ELR (cell line): ENCODE measurements at places on chromosomes 16 and 17.

- DNase-seq = no peak
Observed at GRCh38 chr17:5943232-5943631, 126.9 kb upstream of the WSCD1 start.

DNA sequence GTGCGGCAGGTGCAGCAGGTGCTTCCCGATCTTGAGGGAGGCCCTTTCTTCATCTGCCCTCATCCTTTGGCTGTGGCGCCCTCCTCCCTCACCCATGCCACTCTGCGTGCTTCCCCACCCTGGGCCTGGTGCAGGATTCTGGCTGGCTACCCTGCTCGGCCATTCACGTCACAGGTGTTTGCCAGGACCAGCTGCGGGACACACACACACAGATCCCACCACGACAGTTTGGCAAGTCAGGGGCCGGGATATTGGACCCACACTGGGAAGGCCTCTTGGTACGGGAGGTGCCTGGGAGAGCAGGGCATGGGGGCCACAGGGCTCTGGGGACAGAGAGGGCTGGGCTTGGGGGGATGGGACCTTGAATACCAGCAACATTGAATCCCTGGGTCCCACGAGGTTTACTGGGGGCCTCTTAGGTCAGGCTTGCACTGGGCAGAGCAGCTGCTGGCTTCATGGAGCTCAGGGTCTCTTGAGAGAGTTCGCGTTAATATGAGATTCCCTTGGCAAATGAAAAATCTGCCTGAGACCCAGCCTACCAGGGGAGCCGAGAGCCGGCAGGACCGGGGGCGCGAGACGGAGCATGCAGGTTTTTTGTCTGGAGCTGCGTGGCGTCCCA is 15.1 kb downstream of the ADCY7 start:
- no peak for DNase-seq

DNA sequence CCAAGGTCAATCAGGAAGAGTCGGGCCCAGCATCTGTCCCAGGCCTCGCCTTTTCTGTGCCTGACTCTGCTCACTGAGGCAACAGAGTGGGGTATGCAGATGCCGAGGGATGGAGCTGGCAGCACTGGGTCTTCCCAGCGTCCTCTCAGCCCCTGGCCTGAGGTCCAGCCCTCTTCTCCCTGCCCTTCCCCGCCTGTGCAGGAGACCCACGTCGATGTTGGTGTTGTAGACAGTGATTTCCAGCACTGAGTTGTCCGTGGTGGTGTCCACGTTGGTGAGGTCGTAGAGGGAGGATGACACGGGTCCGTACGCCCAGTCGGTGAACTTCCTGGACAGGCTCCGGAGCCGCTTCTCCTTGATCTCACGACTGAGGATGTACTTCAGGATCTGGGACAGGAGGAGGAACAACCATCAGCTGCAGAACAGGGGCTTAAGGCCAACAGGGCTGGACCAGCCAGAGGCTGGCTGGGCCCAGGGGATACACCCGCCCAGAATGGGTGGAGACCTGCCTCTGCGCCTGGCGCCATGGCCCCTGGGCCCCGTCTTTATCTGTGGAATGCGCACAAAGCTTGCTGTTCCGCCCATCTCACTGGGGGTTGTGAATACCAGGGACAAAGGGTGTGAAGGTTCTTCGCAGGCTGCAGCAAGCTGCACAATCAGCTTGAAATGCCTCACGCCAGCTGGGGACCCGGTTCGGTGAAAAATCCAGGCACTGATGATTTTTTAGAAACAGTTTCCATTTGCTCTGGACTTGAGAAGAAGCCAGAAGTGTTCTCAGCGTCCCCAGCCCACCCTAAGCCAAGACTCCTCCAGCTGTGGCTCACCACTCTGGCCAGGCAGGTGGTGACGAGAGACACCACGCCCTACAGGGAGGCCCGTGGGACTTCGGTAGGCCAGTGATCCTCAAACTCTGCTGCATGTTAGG is 27.5 kb downstream of the TRPV3 start:
- no peak for DNase-seq

- DNase-seq = peak; percentile 33
Observed at GRCh38 chr16:88333848-88334777, 48.6 kb upstream of the ZNF469 start.

DNA sequence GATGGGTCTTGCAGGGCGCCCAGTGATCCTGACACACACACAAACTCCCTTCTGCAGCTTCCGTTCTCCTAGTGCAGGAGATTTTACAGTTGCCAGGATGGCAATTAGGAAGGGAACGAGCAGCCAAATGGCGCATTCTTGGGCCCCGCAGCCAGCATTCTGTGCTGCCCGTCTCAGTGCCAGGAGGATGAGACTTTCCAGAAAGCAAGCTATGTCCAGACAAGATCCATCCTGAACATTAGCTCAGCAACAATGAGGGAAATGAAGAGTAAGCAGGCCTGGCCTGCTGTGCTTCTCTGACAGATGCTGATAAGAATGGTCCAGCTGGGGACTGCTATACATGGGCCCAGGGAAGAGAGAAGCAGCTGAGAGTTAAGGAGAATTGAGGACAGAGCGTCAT is 16.5 kb downstream of the SPPL2C start:
- no peak for DNase-seq

GRCh38 chr16:30485818-30486436 is 13.4 kb downstream of the ITGAL start:
- peak; percentile 38 for DNase-seq

DNA sequence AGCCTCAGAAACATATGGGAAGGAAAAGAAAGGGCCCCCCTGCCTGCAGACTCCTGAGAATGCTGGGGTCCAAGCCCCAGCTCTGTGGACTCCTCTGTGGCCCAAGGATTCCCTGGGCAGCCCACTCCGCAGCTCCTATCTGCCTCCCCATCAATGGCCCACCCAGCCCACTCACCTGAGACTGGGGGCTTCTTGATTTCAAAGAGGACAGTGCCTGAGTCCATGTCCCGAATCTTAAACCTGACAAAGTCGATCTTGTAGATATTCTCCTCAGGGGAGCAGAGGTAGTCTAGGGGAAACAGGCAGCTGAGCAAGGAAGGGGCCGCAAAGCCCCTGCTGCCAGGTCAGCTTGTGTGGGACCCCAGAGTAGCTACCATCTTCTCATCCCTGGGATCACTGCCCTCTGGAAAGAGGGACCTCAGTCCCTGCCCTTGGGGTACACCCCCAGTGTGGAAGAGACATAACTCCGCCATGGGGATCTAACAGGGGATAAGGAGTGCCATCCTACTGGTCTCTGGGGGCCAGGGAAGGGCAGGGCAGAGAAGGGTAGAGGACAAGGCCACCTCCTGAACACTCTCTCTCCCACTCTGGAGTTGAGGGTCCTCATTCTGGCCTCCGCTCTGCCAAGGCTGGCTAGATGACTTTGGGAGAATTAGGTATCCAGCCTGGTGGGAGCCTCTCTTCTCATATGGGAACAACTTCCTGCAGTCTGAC is 3.9 kb downstream of the UNC119 start:
- no peak for DNase-seq

DNA sequence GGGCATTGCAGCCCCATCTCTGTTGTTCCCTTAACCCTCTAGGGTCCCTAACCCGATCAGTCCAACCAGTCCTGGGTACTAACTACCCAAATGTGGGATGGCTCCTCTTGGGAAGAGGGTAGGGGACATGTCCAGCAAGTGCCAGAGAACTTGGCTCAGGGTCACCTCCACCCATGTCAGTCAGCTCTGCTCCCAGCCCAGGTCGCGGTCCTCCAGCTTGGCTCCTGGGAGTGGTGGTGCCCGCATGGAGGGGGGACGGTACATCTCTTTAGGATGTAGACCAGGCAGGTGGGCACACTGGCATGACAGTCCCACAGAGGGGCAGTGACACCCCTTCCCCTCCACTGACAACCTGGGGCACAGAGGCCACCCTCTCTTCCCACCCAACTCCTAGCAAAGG is 6.0 kb downstream of the TMUB2 start:
- DNase-seq = no peak

GRCh38 chr16:66473654-66474519 is 46.8 kb downstream of the BEAN1 start:
- DNase-seq = peak; percentile 32

- DNase-seq = no peak
Observed at GRCh38 chr16:10683170-10683569, 11.6 kb downstream of the TEKT5 start.

GRCh38 chr16:14545346-14545884 is 84.6 kb downstream of the PARN start:
- no peak for DNase-seq

- DNase-seq = no peak
Observed at GRCh38 chr17:68812876-68813584, 142.2 kb downstream of the ABCA8 start.

DNA sequence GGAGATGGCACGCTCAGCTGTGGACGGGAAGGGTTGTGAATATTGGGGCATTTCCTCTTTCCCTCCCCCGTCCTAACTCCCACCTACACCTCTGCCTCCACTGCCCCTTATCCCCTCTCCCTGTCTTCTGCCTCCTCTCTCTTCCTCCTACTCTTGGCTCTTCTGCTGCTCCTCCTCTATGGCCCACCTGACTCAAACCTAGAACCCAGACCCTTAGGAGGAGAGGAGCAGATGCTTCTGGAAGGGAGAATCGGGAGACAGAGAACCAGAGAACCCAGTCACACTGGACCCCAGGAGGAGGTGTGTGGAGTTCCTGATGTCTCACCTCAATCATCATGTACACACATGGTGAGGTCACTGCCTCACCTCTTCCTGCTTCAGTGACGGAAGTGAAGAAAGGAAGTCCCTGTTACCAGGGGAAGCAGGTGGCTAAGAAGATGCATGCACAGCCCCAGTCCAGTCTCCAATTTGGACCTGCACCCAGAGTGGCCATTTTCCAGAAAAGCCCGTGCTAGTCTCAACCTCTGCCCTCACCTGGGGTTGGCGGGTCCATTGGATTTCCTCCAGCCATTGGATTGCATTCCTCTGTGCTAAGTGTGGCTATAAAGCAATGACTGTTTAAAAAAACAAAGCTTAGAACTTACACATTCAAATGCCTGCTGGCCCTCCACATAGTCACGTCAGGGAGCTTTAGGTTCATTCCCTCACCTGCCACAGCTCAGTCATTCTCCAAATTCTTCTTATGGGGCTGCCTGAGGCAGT is 4.0 kb downstream of the RNF222 start:
- DNase-seq = peak; percentile 60

DNA sequence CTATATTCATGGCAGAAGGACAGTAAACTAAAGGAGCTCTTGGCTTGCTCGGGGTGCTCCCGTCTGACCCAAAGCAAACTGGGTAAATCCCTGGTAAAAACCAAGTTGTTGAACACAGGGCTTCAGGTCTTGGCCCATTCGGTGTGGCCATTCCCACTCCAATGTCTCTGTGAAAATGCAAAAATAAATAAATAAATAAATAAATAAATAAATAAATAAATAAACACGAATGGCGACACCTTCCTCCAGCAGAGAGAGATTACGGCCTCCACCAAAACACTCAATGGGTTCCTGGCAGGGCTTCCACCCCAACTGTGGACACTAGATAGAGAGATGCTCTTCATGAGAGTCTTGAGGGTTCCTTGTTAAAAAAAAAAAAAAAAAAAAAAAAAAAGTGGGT is 325.3 kb downstream of the SOX9 start:
- no peak for DNase-seq

DNA sequence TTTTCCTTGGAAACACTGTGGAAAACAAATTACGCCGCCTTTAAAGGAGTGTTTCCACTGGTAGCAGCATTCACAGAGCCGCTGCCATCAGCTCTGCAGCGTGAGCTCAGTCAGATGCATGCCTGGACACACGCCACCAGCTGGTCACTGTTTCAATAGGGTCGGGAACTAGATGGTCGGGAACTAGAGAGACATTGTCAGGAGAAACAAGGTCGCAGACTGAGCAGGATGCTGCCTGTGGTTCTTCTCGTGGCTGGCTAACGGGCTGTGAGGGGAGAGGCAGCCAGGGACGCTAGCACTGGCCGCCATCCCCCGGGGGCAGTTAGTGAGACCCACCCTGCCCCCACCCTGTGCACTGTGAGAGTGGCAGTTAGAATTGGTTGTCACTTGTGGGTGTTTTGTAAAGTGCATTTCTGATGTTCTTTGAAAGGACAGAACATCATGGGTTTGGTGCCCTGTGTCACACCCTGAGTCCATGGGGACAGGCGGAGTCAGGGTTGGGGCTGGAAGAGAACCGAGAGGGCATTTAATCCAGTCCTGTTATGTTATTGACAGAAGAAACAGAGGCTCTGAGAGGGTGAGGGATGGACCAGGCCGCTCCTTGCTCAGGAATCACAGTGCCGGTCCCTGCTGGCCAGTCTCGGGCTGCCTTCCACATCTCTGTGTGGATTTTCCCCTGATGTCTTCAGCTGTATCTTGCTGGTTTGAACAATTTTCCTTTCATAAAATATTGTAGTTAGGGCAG is 86.3 kb downstream of the SPECC1 start:
- peak; percentile 63 for DNase-seq

GRCh38 chr17:75835654-75835987 is 8.6 kb downstream of the UNC13D start:
- no peak for DNase-seq

GRCh38 chr16:80377096-80377956 is 163.5 kb upstream of the DYNLRB2 start:
- DNase-seq = no peak

GRCh38 chr17:82553210-82553930 is 33.8 kb downstream of the FOXK2 start:
- DNase-seq = no peak

DNA sequence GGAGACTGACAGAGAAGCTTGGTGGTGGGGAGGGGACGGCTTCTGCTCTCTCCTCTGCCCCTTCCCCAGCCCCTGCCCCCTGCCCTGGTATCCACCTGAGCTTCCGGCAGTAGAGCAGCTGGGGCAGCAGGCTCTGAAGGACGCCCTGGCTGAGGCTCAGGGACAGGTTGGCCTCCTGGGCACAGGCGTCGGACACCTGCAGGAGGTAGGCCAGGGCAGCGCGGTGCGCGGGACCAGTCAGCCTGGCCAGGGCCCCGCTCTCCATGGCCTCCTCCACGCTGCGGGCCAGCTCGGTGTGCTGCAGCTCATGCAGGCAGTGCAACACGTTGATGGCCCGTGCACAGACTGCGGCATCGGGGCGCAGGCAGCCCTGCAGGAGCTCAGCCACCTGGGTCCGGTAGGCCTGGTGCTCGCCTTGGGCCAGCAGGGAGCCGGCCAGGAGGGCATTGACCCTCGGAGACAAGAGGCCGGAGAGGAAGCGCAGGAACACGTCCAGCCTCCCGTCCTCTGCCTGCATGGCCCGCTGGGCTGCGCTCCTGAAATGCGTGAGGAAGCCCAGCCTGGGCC is 14.2 kb downstream of the NLRC3 start:
- DNase-seq = no peak

GRCh38 chr17:73400915-73401545 is 89.2 kb upstream of the CDC42EP4 start:
- no peak for DNase-seq

DNA sequence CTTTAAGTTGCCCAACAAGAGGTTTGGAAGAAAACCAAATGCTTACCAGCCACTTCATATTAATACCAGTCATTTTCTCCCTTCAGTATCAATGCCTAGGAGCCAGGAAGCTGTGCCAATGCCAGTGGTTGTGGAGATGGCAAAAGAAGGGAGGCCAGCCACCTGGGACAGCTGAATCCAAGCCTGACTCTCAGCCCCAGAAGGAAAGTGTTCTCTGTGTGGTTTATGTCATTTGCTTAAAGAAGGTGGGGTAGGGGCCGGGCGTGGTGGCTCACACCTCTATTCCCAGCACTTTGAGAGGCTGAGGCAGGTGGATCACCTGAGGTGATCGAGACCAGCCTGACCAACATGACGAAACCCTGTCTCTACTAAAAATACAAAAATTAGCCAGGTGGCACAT is 13.4 kb downstream of the C17orf78 start:
- DNase-seq = no peak
